NCI-H1417 (cell line): ENCODE measurements at places on chromosomes 7 and 10.

DNA sequence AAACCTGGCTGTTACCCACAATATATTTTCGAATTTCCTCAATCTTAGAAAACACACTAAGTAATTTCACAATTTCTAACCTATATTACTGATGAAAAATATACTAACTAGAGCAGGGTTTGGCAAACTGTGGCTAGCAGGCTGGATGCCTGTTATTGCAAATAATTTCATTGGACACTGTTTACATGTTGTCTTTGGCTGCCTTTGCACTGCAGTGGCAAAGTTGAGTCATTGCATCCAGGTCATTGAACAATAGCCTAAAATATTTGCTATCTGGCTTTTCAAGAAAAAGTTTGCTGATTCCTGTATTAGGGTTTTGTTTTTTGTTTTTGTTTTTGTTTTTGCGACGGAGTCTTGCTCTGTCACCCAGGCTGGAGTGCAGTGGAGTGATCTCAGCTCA is 47.2 kb downstream of the KIF11 start:
- DNase-seq, result no peak

DNA sequence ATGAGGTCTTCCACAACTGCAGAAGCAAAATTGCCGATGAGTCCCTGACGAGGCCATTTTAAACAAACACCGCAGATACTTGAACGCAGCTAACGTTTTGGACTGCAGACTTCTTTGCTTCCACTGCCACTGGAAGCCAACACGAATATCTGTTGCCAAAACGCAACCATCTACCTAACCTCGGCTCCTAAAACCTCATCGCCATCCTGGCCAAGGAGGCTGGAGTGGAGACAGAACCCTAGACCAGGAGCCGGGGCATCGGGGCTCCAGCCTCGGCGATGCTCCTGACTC is 493 bp downstream of the WDR91 start:
- DNase-seq, result peak; percentile 83

DNA sequence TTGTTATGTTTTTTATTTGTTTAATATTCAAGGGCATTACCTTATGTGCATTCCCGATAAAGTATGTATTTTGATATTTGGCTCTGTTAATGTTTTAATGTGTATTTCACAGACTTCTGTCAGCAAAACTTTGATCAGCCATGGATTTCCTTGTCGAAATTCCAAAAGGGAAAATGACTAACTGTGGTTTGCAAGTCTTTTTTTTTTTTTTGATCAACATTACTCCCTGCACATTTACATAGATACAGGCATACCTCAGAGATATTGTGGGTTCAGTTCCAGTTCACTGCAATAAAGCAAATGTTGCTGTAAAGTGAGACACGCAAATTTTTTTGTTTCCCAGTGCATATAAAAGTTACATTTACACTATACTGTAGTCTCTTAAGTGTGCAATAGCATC is 351.9 kb downstream of the CXCL12 start:
- DNase-seq, result no peak

GRCh38 chr7:115417662-115418061 is 495.8 kb downstream of the MDFIC start:
- DNase-seq, result no peak

DNA sequence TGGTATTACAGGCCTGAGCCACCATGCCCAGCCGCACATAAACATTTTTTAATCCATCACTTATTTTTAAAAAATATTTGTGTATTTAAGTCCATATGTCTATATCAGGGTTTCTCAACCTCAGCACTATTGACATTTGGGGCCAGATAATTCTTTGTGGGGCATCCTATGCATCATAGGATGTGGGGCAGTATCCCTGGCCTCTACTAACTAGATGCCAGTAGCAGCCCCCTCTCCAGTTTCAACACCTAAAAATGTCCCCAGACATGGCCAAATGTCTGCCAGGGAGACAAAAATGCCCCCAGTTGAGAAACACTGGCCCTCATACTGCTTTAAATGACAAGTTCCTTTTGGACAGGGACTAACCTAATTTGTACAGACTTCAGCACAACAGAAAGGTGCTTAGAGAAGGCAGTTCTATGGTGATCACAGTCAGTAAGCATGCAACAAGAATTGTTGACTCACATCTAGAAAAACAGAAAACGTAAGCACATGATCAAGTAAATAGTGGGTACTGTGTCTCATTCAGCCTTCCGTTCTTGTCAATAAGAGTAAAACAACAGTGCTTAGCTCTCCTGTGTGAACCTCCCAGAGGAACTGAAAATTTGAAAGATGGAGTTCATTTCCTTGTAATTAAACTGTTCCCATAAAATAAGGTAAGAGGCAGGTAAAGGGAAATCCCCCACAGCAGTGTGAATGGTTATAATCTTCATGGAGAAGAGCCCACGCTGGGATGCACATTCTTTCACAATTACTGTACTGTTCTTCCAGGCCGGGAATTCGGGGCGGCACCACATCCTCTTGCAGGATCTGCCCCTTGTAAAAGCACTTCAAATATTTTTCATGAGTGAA is 17.3 kb upstream of the ADRB1 start:
- DNase-seq, result no peak

DNA sequence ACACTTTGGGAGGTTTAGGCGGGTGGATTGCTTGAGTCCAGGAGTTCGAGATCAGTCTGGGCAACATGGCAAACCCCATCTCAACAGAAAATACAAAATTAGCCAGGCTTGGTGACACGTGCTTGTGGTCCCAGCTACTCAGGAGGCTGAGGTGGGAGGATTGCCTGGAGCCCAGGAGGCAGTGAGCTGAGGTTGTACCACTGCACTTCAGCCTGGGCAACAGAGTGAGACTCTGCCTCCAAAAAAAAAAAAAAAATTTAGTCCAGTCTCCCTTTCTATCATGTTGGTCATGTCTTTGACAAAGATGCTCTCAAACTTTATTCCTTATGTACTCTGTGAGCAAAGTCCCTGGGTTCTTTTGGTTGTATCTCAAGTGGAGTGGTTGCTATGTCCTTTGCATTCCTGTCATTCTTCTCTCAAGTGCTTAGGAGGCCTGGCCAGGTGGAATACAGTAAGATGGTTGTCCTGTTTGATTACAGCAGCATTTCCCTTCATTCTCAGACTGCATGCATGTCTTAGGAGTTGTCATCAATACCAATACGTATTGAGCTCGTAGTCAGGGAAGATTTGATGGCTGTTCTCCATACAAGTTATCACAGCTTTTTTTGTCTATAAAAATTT is 85.7 kb downstream of the MMRN2 start:
- no peak for DNase-seq

DNA sequence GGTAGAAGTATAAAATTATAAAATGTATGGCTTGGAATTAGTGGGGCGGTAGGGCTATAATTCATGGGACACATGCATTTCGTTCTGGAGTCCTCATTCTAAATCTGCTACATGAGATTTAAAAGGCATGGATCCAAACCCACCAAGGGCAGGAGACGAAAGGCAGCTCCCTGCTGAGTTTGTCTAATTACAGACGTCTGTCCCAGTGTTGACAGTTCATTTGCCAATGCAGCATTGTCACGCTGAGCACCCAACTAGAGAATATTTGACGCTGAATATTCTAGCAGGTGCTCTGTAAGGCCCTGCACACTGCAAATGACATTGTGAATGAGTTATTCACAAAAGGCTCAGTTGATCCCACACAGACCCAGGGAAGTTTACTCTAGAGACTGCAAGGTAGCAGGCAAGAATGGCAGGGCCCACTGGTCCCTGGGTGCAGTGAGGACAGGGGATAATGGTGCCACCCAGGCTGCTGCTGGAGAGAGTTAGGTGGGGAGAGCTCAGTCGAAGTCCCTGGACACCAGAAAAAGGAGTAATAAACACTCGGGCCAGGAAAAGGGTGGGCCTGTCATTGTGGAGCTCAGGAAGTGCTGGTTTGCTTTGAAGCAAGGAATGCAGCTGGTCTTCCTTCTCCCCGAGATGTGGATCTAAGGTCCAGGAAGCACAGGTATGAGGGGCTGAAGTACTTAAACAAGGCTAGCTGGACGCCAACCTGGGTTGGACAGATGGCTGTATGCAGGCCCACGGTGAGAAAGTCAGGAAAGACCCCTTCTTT is 75.0 kb upstream of the JCAD start:
- DNase-seq, result no peak

GRCh38 chr10:34907743-34908430 is 92.8 kb upstream of the PARD3 start:
- DNase-seq, result no peak

- DNase-seq, result no peak
These were observed 394.9 kb downstream of the HTR7 start for GRCh38 chr10:90462749-90463470.

- DNase-seq, result peak; percentile 79
These were observed 39.1 kb downstream of the GOLGA7B start for GRCh38 chr10:97888641-97889262.

DNA sequence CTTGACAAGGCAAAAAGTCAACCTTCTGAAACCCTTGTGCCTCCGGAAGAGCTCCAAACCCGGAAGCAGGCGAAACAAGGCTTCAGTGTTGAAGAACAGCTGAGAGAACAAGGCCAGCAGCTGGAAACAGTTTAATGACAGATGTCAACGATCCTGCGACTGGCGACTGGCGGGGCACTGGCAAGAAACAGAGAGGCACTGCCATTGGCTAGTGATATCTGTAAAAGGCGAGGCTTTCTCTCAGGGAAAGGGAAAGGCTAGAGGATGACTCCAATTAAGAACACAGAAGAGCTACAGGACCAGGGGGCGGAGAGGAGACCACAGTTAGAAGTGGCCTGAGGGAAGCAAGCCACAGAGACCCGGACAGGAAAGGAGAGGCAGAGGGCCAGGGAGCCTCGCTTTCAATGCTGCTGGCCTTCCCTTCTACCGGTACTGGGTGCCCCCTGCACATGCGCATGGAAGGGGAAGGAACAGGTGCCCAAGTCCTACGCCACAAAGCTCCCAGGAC is 19.4 kb downstream of the ITGB1 start:
- DNase-seq, result peak; percentile 63

GRCh38 chr10:30073767-30074060 is 14.3 kb upstream of the JCAD start:
- DNase-seq, result no peak

DNA sequence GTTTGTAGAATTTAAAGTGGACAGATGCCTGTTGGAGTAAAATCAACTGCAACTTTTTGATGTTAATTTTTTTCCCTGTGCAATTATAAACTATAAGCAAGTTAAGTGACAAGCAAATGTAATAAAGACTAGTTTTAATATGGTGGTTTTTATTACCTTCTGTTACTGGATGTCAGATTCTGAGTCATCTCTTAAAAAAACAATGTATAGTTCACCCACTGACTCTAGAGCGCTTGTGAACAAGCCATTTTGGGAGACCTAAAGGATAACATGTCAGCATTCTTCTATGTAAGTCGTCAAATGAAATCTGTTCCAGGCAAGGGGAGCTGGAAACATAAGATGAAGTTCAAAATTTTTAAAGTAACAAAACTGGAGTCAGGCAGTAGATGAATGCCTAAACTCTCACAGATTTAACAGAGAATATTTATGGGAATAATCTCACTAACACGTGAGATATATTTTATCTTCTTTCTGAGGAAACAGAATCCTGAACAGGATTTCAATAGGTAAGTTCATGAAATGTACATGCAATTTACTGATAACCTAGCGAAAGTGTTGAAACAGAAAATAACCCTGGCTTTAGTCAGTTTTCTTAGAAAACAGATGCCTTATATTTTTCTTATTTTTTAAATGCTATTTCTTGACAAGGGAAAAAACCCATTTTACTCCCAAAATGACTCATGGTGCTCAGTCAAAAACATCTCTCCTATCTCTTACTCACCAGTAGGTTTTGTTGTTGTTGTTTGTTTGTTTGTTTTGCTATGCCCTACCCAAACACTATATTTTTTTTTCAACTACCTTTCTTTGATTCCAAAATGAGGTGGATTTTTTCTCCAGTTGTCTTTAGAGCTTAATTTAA is 91.7 kb downstream of the SLC39A12 start:
- no peak for DNase-seq

DNA sequence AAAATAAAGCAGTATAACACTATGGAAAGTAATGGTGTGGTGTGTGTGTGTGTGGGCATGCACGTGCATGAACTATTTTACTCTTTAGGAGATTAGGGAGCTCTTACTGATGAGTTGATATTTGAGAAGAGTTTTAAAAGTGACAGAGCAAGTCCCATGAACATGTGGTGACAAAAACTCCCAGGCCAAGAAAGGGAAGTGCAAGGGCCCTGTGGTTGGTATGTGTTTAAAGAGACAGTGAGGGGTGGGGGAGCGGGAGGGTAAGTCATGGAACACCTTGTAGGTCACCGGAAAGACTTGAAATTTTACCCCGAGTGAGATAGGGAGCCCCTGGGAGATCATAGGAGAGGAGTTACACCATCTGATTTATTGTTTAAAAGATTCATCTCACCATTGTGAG is 63.3 kb downstream of the AKR1B1 start:
- DNase-seq, result no peak

GRCh38 chr10:103224133-103224532 is 21.6 kb upstream of the RPEL1 start:
- DNase-seq, result no peak
